ENCODE measurements at places on chromosomes 5 and 9. TPM values are rescaled to one million over a fixed set of nuclear protein-coding genes. Genes with fewer than 3 reads are reported as not detected.

Gene FAM200C
- 6.3 TPM for total RNA-seq

Gene PPP3R2
- total RNA-seq, result not detected

Gene TRPM6
- total RNA-seq, result not detected

Gene SPAG8
- 1.1 TPM for total RNA-seq

Gene N4BP3
- total RNA-seq, result 0.85 TPM

Gene GOLGA1
- total RNA-seq, result 7.9 TPM

Gene CDX1
- 0.38 TPM for total RNA-seq

Gene NMRK1
- total RNA-seq, result 24.0 TPM

Gene SAXO1
- under 0.01 TPM for total RNA-seq

Gene IL9
- not detected for total RNA-seq

Gene SMIM33
- under 0.01 TPM for total RNA-seq

Gene ADCY2
- total RNA-seq, result not detected

Gene KLHL3
- total RNA-seq, result 2.9 TPM

Gene UQCRQ
- 137 TPM for total RNA-seq

Gene CCDC180
- 0.38 TPM for total RNA-seq

Gene SUSD3
- 0.19 TPM for total RNA-seq

Gene CD274
- 6.5 TPM for total RNA-seq

Gene CD72
- total RNA-seq, result 0.19 TPM

Gene OR1K1
- total RNA-seq, result not detected

Gene STK10
- 29.3 TPM for total RNA-seq

Gene PCA3
- total RNA-seq, result under 0.01 TPM

Gene SPATA31D4
- not detected for total RNA-seq

Gene SMC2
- total RNA-seq, result 22.8 TPM

Gene C9
- total RNA-seq, result 0.28 TPM

Gene CCIN
- total RNA-seq, result 1.7 TPM

Gene RAB3C
- total RNA-seq, result not detected

Gene CACFD1
- total RNA-seq, result 2.7 TPM

Gene PCDHB8
- under 0.01 TPM for total RNA-seq

Gene ANKRD34B
- not detected for total RNA-seq

Gene SMIM32
- total RNA-seq, result under 0.01 TPM

Gene FGF1
- total RNA-seq, result 9.6 TPM

Gene ROR2
- 0.38 TPM for total RNA-seq

Gene MYMK
- not detected for total RNA-seq

Gene PAPPA
- 435 TPM for total RNA-seq

Gene SPATA6L
- 0.38 TPM for total RNA-seq

Gene COX7C
- 216 TPM for total RNA-seq

Gene MSANTD3
- total RNA-seq, result 74.8 TPM

Gene LRRTM2
- total RNA-seq, result under 0.01 TPM

Gene LCN2
- total RNA-seq, result not detected

Gene ZBTB43
- total RNA-seq, result 9.6 TPM

Gene LHFPL2
- total RNA-seq, result 45.6 TPM

Gene CARTPT
- total RNA-seq, result not detected

Gene ADRB2
- total RNA-seq, result 1.5 TPM

All from regular cardiac myocyte (primary cell).